ENCODE measurements at places on chromosomes 4 and X.

DNA sequence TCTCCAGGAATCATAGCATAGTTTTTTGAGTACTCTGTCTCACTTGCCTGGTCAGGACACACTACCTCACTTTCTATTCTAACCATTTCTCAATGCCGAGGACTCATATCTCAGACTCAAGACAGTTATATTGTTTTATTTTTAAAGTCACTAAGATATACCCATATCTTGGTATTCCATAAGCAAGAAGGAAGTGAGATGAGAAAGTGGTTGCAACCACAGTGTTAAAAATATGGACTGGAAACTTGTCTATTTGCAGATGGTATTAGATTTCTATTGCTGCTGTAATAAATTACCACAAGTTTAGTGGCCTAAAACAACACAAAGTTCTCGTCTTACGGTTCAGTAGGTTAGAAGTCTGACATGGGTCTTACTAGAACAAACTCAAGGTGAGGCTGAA, 344.8 kb upstream of the MAGEB2 start:
- DNase-seq: no peak

DNA sequence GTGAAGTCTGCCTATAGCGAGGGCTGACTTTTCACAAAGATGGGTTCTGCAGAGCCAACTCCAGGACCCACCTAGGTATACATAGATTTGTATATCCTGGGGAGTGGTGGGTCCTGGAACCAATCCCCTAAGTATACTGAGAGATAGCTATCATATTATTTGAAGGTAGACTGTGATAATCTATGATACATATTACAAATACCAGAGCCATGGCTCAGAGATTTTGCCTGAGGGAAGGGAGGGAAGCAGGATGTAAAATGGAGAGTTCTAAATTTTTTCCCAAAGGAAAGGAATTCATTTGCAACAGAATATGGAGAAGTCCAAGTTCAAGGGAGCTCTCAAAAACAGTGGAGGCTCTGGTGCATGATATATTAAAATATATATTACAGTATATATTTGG, 7.2 kb downstream of the TCEAL3 start:
- no peak for DNase-seq

GRCh38 chrX:69128588-69128987, 36.7 kb downstream of the PJA1 start:
- DNase-seq: no peak

GRCh38 chr4:101451086-101451485, 103.8 kb upstream of the PPP3CA start:
- DNase-seq: no peak

GRCh38 chrX:52811065-52811625, at the start of gene XAGE5:
TSS of gene XAGE5 (plus strand) at chrX:52811287. CDS start at chrX:52812567, 1,280 bp downstream.
- no peak for DNase-seq

Data from kidney glomerular epithelial cell (primary cell).